Transverse colon (tissue), 4 donors: ENCODE measurements at places on chromosomes 2 and 18. TPM values are rescaled to one million over a fixed set of nuclear protein-coding genes. Genes with fewer than 3 reads are reported as not detected.

Gene CCL20
- total RNA-seq = 4.5 TPM

Gene MYO1B
- total RNA-seq = 17.9 TPM

Gene KCNG3
- 14.1 TPM for total RNA-seq

Gene ZBTB7C
- total RNA-seq = 38.8 TPM

Gene FOXI3
- total RNA-seq = not detected

Gene SOX11
- 0.41 TPM for total RNA-seq

Gene IL1F10
- not detected for total RNA-seq

- H3K27me3 ChIP-seq = no peaks in the 10 kb centered on the region
- H3K36me3 ChIP-seq = no peaks in the 10 kb centered on the region
- H3K4me1 ChIP-seq = no peaks in the 10 kb centered on the region
- no peak overlapping the region for H3K27ac ChIP-seq
- no peak overlapping the region for H3K4me3 ChIP-seq
Observed at GRCh38 chr2:142061733-142062132, 69.1 kb downstream of the LRP1B start.

GRCh38 chr18:22082408-22082807 lies 87.0 kb upstream of the GATA6 start:
- H3K27me3 ChIP-seq = no peaks in the 10 kb centered on the region
- H3K4me3 ChIP-seq = no peak overlapping the region

DNA sequence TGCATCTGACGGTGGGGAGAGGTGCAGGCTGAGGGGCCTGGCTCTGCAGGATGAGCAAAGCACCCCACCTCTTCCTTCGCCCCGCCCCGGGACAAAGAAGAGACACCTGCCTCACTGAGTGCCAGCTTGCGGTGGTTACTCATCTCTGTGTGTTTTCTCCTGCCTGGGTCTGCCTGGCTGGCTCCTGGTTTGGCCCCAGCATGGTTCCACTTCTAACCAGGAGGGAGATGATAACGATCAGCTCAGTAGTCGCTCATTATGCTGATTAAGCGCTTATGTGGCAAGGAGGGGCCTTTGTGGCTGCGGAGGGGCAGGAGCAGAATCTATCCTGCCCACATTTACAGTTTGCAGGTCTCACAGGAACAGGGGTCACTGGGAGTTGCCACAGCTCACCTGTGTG lies 68.7 kb upstream of the EDAR start:
- no peak overlapping the region for H3K27ac ChIP-seq
- no peaks in the 10 kb centered on the region for H3K27me3 ChIP-seq
- H3K36me3 ChIP-seq = no peaks in the 10 kb centered on the region
- H3K4me3 ChIP-seq = no peak overlapping the region
- no peak for DNase-seq

- no peak overlapping the region for H3K27ac ChIP-seq
- H3K36me3 ChIP-seq = no peaks in the 10 kb centered on the region
- H3K4me1 ChIP-seq = peaks cover 26% of the 10 kb centered on the region
- no peak for DNase-seq
- H3K4me3 ChIP-seq = no peak overlapping the region
Observed at GRCh38 chr2:95392730-95393455, 9.6 kb upstream of the FAHD2A start.

- no peaks in the 10 kb centered on the region for H3K36me3 ChIP-seq
- DNase-seq = no peak
- no peaks in the 10 kb centered on the region for H3K4me1 ChIP-seq
- H3K4me3 ChIP-seq = no peak overlapping the region
- H3K27me3 ChIP-seq = no peaks in the 10 kb centered on the region
- no peak overlapping the region for H3K27ac ChIP-seq
Observed at GRCh38 chr2:226220511-226220910, 579.1 kb downstream of the IRS1 start.

DNA sequence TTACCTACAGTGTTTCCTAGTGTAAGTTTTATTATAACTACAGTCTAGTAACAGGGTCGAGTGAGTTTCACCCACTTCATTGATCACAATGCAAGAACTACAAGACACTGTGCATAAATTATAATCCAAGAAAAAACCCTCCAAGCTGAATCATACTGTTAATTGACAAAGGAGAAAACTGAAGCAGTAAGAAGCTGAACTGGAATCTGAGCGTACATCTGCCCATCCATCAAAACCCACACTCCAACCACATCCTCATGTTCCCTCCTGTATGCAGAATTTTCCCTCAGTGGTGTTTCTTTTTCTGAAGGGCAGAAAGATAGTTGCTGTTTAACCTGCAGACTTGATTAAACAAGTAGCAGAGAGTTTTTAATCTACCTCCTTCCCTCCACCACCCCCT lies 49.5 kb upstream of the KIDINS220 start:
- no peak for DNase-seq
- H3K4me1 ChIP-seq = peaks cover 28% of the 10 kb centered on the region
- H3K27ac ChIP-seq = no peak overlapping the region
- H3K27me3 ChIP-seq = no peaks in the 10 kb centered on the region

- no peaks in the 10 kb centered on the region for H3K4me1 ChIP-seq
- no peak for DNase-seq
- no peaks in the 10 kb centered on the region for H3K36me3 ChIP-seq
- H3K27ac ChIP-seq = no peak overlapping the region
Observed at GRCh38 chr2:134553657-134554056, 165.1 kb downstream of the TMEM163 start.

DNA sequence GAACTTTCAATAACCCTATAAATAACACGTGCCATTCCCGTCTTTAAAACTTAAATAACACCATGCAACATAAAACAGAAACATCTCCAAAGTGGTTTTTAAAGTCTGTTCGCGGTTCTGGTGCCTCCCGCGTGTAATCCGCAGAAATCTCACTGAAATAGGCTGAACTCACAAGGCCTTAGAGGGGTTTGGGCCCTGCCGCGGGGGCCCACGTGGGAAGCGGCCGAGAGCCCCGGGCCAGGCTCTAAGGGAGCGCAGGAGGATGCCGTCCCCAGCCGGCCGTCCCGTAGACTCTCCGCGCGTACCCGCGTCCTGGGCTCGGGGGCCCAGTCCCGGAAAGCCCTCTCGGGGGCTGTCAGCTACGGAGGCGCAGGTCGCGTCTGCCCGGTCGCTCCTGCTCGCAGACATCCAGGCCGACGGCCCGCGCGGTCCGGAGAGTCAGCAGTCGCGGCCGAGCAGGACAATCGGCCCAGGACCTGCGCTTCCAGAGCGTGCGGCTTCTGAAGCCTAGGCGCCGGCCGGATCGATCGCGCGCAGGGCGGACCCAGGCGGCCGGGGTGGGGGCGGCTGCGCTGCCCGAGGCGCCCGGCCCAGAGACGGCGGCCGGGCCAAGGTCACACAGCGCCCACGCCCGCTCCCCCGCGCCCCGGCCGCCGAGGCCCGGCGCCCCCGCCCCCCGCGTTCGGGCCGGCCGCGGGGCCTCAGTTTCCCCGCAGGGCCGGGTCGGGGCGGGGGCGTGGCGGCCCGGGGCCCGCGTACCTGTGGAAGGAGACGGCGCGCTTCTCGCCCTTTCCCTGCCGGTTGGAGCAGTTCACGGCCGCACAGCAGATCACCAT lies 558 bp downstream of the THAP4 start:
- peaks cover 46% of the 10 kb centered on the region for H3K4me1 ChIP-seq
- H3K4me3 ChIP-seq = peak overlapping the region; percentile 100
- H3K27ac ChIP-seq = peak overlapping the region; percentile 99
- peak; percentile 55 for DNase-seq
- H3K27me3 ChIP-seq = no peaks in the 10 kb centered on the region

- H3K27ac ChIP-seq = no peak overlapping the region
- no peaks in the 10 kb centered on the region for H3K27me3 ChIP-seq
- no peak overlapping the region for H3K4me3 ChIP-seq
- no peaks in the 10 kb centered on the region for H3K36me3 ChIP-seq
- DNase-seq = no peak
Observed at GRCh38 chr2:107334306-107334705, 448.3 kb upstream of the ST6GAL2 start.

DNA sequence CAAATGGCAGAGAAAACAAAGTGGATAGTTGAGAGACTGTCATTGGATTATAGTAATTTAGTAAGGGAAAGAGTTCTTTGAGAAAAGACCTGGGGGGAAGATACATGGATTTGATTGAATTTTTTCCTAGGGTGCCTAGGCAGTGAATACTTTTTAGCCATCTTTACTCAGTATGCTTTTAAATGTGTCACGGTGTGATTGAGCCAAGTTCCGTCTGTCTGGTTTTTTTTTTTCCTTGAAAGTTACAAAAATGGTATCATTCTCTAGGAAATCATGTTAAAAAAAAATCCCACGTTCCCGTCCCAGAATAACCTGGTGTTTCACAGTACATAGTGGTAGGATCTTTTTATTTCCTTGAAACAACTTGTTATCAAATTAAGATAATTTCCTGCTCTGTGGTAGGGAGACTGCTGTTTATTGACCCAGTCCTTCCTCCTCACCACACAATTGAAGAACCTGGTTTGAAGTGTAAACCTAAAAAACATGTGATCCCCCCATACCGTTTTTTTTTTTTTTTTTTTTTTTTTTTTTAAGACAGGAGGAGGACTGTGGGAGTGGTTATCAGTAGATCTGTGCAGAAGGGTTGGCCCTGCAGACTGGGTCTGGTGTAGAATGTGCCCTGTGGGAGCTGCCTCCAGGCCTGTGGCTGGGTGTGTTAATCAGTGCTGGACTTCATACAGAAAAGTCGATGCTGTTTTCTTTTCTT lies 55.1 kb downstream of the DGKD start:
- H3K27ac ChIP-seq = peak overlapping the region; percentile 88
- H3K36me3 ChIP-seq = no peaks in the 10 kb centered on the region
- no peaks in the 10 kb centered on the region for H3K27me3 ChIP-seq
- H3K4me3 ChIP-seq = no peak overlapping the region
- DNase-seq = peak; percentile 72

- no peaks in the 10 kb centered on the region for H3K4me1 ChIP-seq
- DNase-seq = no peak
- no peak overlapping the region for H3K4me3 ChIP-seq
Observed at GRCh38 chr2:68103030-68103708, 40.4 kb upstream of the C1D start.

DNA sequence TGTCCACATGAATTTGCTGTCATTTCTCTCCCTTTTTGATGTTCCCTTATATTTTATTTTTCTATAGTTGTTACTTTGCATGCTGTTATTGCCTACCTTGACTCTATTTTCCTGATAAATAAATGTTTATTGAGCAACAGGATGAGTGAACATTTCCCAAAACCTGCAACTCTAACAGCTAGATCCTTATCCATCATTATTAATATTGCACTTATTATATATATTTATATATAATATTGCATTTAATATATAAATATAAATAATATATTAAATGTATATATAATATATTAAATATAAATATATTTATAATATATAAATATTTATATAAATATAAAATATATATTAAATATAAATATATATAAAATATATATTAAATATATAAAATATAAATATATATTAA lies 436.1 kb upstream of the MMADHC start:
- no peak for DNase-seq
- H3K4me1 ChIP-seq = no peaks in the 10 kb centered on the region
- H3K4me3 ChIP-seq = no peak overlapping the region

GRCh38 chr2:221388891-221389290 lies 183.2 kb downstream of the EPHA4 start:
- H3K4me1 ChIP-seq = no peaks in the 10 kb centered on the region
- H3K4me3 ChIP-seq = no peak overlapping the region
- no peaks in the 10 kb centered on the region for H3K27me3 ChIP-seq
- H3K27ac ChIP-seq = no peak overlapping the region

GRCh38 chr2:239668651-239669050 lies 267.8 kb upstream of the HDAC4 start:
- DNase-seq = no peak
- H3K27me3 ChIP-seq = no peaks in the 10 kb centered on the region
- H3K4me1 ChIP-seq = no peaks in the 10 kb centered on the region

GRCh38 chr2:140696449-140696848 lies 1434.4 kb downstream of the LRP1B start:
- H3K36me3 ChIP-seq = no peaks in the 10 kb centered on the region
- H3K4me1 ChIP-seq = no peaks in the 10 kb centered on the region
- DNase-seq = no peak

DNA sequence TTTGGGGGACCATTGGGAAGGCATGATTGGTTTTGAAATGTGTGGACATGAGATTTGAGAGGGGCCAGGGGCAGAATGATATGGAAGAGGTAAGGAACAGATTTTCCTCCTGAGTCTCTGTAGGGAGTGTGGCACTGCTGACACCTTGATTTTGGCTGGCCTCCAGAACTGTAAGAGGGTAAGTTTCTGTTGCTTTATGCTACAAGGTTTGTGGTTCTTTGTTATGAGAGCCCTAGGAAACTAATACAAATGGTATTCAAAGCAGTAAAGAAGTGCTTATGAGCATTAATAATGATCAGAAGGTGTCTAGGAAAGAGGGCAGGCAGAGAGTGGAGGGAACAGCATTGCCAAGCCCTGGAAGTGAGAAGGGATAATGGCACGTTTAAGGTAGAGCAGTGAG lies 574.3 kb upstream of the NXPH2 start:
- no peaks in the 10 kb centered on the region for H3K27me3 ChIP-seq
- H3K4me1 ChIP-seq = no peaks in the 10 kb centered on the region
- H3K4me3 ChIP-seq = no peak overlapping the region
- no peak overlapping the region for H3K27ac ChIP-seq
- no peaks in the 10 kb centered on the region for H3K36me3 ChIP-seq

DNA sequence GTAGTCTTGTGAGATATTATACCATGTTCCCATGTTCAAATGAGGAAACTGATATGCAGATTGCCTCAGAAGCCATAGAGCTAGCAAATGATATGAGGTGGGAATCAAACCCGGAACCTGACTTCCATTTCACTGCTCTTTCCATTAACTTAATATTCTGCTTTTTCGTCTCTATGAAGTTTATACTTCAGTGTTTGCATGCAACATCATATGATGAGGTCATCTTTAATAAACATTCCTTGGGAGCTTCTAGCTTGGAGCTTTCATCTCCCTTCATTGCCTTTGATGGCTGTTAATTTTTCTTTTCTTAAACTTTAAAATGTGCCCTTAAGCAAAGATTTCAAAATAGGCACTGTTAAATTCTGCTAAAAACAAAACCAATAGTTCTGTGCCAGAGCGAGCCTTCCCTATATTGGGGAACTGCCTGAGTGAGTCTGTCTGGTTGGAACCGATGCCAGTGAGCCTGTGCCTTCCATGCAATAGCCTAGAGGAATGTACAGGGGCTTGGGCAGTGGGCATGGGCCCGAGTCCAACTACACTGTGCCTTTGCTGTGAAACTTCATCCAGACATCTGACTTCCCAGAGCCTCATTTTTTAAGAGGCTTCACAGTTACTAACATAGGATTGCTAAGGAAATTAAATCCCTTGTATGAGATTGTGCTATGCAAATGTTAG lies 91.1 kb upstream of the TMEM200C start:
- H3K36me3 ChIP-seq = no peaks in the 10 kb centered on the region
- H3K4me1 ChIP-seq = no peaks in the 10 kb centered on the region
- no peak for DNase-seq
- no peaks in the 10 kb centered on the region for H3K27me3 ChIP-seq
- no peak overlapping the region for H3K4me3 ChIP-seq
- H3K27ac ChIP-seq = no peak overlapping the region
